ENCODE measurements at places on chromosomes 4 and X.

DNA sequence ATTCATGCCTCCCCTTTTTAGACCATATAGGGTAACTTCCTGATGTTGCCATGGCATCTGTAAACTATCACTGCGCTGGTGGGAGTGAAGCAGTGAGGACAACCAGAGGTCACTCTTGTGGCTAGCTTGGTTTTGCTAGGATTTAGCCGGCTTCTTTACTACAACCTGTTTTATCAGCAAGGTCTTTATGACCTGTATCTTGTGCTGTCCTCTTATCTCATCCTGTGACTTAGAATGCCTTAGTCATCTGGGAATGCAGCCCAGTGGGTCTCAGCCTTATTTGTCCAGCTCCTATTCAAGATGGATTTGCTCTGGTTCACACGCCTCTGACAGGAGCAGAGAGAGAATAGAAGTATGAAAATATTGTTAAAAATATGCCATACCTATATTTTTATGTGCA is 355.7 kb downstream of the ADGRL3 start:
- no peak for DNase-seq

DNA sequence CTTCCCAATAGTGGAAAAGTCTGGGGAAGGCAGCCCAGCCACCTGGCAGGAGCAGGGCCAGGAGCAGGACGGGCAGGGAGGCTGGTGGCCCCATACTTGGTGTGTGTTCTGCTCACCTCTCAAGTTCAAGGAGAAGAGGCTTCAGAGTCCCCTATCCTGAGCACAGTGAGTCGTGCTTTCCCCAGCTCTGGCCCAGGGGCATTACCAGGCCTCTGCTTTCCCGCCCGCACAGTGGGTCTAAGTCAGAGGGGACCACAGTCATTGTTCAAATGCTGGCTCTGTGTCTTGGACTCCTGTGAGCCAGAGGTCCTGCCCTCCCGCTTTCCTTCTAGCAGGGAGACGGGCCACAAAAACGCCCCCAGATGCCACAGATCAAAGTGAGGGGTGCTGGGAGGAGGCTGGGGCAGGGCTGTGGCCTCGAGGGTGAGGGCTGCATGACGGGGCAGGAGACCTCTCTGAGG is 27.6 kb downstream of the HTRA3 start:
- DNase-seq, result no peak

GRCh38 chr4:8033067-8033755 is 93.5 kb upstream of the AFAP1 start:
- no peak for DNase-seq

GRCh38 chr4:42768125-42768748 is 111.3 kb upstream of the ATP8A1 start:
- DNase-seq, result peak; percentile 3

- no peak for DNase-seq
Measured at GRCh38 chr4:175252642-175253041, 334.5 kb downstream of the ADAM29 start.

DNA sequence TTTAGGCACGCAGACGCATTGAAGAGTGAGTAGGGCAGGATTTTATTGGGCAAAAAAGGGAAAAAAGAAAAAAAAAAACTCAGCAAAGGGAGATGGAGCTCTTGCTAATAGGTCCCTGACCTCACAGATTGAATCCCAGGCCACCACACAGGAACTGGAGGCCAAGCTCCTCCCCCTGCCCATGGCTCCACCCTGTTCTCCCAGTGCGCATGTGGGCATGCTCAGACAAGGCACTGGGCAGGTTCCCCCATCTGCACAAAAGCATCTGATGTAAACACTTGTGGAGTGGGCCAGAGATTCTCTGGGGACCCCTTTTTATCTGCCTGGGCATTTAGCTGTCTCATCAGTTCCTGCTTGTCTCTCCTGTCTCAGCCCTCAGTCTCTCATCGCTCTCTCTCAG is 9.5 kb downstream of the FRMD7 start:
- peak; percentile 2 for DNase-seq
